ENCODE measurements at places on chromosomes 5 and 9.

- no peak for DNase-seq
Observed at GRCh38 chr9:136570191-136570845, 24.5 kb upstream of the NOTCH1 start.

GRCh38 chr5:143337946-143338345 lies 65.5 kb downstream of the NR3C1 start:
- DNase-seq = no peak

GRCh38 chr5:15003511-15003920 lies 131.9 kb upstream of the ANKH start:
- DNase-seq = peak; percentile 88

DNA sequence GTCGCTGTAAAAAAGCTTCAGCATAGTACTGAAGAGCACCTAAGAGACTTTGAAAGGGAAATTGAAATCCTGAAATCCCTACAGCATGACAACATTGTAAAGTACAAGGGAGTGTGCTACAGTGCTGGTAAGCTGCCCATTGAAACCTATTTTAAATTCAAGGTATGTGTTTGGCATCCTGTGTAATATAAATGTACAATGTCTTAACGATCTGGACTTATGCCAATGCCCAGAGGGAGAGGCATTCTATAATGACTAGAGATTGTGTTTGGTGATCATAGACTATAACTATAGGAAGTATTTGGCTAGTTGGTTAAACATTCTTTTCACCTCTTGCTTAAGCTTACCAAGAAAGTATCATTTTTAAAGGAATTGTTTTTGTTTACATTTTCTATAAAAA lies 95.7 kb downstream of the INSL6 start:
- no peak for DNase-seq

- no peak for DNase-seq
Observed at GRCh38 chr5:34742061-34742460, 85.9 kb downstream of the RAI14 start.

- DNase-seq = no peak
Observed at GRCh38 chr9:4333231-4333740, 33.4 kb upstream of the GLIS3 start.

DNA sequence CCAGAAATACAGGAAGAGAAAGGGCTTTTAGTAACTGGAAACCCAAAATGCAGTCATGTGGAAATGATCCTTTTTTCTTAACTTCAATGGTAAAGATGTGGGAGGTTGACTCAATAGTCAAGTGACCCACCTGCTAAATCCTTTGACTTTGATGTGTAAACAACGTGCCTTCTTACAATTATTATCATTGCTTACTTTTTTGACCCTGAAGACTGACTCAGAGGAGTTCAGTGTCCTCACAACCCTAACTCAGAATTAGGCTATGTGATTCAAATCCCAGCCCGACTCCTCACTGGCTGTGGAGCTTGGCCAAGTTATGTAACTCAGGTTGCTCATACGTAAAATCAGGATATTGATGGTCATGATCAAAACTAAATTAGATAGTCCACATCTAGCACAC lies 27.9 kb downstream of the ANXA1 start:
- no peak for DNase-seq

DNA sequence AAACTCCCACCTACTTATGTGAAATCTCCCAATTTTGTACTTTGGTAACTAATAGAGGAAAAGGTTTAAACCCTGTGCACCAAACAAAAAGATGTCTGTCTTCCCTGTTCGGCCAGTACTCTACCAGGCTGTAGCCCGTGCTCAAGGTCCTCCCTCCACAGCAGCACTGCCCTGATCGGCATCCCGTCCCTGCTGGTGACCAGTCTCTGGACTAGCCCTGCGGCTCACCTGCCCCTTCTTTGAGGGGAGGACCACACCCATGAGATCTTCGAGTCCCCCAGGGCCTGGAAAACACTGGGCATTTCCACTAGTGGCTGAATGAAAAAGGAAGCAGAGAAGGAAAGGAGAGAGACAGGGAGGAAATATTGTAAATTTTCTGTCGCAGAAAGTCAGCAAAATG lies 2.8 kb downstream of the GFPT2 start:
- no peak for DNase-seq

DNA sequence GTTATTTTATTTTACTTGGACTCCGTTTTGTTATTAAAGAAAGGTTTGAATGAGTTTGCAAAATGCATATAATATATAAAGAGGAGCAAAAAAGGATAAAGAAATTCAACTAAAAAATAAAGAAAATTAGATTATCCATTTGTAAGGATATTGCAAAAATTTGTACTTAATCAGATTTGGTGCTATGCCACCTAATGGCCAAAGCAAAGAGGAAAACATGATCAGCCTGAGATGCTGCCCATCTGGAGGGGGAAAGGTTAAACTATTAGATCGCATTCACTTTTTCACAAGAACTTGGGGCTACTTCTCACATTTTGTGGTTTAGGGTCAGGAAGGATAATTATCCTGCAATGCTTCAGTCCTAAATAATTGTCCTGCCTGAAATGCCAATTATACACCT lies 350.6 kb downstream of the MLLT3 start:
- DNase-seq = no peak

- no peak for DNase-seq
Observed at GRCh38 chr9:5870691-5871090, 20.0 kb upstream of the MLANA start.

DNA sequence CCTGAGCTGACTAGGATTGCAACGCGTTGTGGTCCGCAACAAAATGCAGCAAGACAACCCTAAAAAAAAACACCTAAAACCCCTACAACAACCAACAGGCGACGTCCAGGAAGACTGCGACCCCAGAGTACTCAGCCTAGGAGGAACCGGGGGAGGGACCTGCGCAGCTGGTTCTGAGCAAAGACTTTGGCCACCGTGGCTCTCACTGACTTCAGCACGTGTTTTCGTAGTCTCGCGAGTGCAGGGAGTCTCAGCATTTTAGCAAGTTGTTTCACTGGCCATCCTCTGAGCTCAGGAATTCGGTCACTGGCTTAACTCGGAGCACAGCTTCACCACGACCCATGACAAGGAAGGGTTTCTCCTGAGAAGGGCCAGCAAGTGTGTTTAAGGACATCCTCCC lies 8.6 kb upstream of the ZDHHC11 start:
- no peak for DNase-seq

DNA sequence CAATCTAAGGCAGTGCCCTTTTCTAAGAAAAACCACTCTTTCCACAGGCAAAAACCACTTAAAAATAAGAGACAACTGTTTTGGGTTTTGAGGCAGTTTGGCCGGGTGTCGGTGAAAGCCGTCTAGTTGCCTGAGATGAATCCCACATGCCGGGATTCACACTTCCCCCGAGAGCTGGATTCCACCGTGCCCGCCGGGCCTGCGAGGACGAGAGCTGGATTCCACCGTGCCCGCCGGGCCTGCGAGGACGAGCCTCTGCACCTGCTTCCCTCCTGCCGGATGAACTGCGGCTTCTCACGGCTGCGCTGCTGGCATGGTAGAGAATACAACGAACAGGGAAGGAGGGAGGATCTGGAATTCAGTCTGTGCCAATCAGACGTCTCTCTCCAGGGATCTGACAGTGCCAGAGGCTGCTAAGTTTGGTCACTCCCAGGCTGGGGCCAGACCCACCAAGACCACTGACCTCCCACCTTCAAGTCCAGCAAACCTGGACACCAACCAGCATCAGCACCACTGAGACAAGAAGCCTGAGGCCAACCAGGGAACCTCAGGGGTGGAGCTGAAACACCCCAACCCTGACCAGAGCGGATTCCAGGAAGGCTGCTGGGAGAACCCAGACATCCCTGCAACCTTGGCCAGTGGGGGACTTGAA lies 23.0 kb downstream of the VAV2 start:
- no peak for DNase-seq

DNA sequence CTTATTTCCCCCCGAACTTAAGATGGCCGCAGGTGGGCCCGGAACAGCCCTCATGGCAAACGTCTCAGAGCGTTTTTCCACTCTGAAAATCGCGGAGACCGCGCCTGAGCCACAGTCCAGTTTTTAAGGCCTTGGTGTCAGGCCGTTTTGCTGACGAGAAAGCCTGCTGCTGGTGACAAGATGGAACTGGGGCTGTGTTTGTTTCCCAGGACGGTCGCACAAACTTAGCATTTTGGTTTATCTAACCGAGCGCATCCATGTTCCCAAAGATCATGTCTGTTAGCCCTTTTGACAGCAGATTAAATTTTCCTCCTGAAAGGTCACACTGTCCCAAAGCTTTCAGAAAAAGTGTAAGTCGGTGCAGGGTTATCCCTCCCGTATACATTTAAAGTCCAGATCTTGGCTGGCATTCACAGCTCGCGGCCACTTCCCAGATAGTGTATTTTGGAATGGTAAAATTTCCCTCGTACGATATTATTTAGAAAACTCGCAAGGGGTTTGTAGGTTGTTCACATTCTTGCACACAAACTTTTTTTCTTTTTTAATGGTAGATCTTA lies 812 bp downstream of the SREK1 start:
- DNase-seq = peak; percentile 64

- DNase-seq = peak; percentile 28
Observed at GRCh38 chr5:109454731-109455505, 45.1 kb upstream of the PJA2 start.

GRCh38 chr5:17944046-17944445 lies 309.8 kb downstream of the TAF11L14 start:
- peak; percentile 90 for DNase-seq

DNA sequence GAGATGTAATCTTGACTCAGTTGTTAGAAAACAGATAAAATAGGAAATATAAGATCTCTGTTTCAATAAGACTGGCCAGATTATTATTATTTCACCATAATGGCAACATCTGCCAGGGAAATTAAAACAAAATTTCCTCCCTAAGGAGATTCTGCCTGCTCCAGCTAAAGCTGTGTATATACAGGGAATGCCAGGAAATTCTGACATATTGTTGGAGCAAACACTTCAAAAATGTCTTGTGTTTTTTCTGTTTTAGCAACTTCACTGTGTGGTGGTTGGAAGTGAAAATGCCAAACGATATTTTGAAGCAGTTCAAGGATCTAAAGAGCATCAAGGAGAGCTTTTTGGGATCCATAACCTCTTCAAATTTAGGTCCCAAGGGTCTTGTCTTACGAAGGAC lies 90.8 kb downstream of the ERCC6L2 start:
- no peak for DNase-seq

DNA sequence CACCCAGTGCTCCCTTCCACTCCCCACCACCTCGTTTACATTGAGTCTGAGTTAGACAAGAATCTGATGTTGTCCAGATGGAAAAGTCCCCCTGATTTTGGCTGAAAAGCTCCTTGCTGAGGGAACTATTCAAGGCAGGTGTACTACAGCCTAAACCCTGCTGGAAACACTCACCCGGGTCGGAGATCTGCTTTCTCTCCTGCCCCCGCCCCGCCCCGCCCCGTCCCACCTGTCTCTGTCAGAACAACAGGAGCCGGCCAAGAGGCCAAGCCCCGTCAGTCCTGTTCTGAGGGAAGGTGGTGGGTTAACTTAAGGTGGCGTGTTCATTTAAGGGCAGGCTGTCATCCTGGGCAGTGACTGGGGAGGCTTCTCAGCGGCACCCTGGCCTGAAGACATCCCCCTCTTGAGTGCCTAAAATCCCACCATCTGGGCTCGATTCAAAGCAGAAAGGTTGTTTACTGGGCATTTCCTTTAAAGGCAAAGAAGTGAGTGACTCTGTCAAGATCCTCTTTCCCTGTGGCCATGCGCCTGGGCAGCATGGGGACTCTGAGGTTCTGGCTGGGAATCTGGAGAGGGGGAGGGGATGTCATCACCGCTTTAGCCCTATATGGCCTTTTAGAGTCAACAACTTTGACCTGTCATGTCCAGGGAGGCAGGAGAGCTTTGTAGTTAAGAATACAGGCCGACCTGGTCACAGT lies 71.1 kb upstream of the NEURL1B start:
- DNase-seq = no peak

DNA sequence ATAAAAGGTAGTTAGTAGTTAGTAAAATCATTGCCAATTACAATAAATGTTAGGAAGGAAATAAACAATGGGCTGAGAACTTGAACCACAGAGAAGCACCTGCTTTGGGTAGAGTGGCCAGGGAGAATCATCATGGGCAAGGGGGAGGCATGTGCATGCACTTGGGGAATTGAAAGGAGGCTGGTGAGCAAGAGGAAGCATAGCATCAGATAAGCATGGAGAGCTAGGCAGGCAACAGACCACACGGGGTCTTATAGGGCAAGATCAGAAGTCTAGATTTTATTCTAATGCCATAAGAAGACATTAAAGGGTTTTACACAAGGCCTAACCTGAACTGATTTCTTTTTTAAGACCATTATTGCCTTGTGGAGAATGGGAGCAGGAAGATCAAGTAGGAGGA lies 93.4 kb downstream of the PIP5K1B start:
- DNase-seq = no peak

- no peak for DNase-seq
Observed at GRCh38 chr5:51396797-51397196, 13.5 kb downstream of the ISL1 start.

GRCh38 chr5:95163079-95163478 lies 121.8 kb downstream of the MCTP1 start:
- peak; percentile 23 for DNase-seq

GRCh38 chr9:114225561-114226212 lies 70.3 kb downstream of the COL27A1 start:
- DNase-seq = no peak

DNA sequence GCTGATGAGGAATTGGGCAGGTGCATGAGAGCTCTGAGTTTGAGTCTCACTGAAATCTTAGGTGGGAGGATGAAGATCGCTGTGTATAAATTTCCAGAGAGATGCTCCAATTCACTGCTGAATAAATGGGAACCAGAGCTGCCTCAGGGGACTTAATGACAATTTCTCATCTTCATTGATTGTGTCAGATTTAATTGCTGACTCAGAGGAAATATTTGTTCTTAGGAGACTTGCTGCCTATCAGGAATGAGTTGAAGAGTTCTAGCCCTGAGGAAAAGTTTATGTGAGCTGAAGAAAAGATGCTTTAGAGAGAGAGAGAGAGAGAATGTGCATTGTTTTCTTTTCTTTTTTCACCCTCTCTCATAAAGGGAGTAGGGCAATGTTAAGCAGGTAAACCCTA lies 827.5 kb upstream of the WWC1 start:
- DNase-seq = no peak

DNA sequence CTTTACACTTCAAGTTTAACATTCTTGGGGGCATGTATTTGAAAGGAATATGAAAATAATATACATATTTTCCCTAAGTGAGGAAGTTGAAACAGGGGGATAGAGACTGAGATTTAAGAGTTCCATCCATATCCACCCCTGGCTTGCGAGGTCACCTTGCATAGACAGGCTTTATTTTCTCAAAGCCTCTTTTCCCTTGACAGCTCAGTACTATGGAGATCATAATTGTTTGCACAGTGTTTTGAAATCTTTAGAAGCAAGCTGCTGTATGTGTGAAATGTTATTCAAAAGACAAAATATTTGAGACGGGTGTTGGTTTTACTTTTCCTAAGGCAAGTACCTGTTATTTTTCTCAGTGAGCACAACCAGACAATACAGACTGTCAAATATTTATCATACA lies 163.1 kb downstream of the LRRC70 start:
- no peak for DNase-seq

GRCh38 chr5:35939639-35940038 lies 1.2 kb upstream of the CAPSL start:
- DNase-seq = no peak

GRCh38 chr9:106177216-106177615 lies 482.9 kb downstream of the TMEM38B start:
- no peak for DNase-seq
